ENCODE measurements at places on chromosomes 16 and 17. TPM values are rescaled to one million over a fixed set of nuclear protein-coding genes. Genes with fewer than 3 reads are reported as not detected.

- H3K4me3 ChIP-seq: no peak overlapping the region
- H3K36me3 ChIP-seq: peaks cover 21% of the 10 kb centered on the region
- H3K27ac ChIP-seq: no peak overlapping the region
- DNase-seq: no peak
- H3K27me3 ChIP-seq: no peaks in the 10 kb centered on the region
Observed at GRCh38 chr17:7515911-7516610, 31.9 kb downstream of the POLR2A start.

- peaks cover 5% of the 10 kb centered on the region for H3K4me1 ChIP-seq
- peak overlapping the region; percentile 45 for H3K27ac ChIP-seq
- no peaks in the 10 kb centered on the region for H3K27me3 ChIP-seq
- H3K36me3 ChIP-seq: no peaks in the 10 kb centered on the region
Observed at GRCh38 chr17:43608313-43608712, 53.4 kb downstream of the MEOX1 start.

DNA sequence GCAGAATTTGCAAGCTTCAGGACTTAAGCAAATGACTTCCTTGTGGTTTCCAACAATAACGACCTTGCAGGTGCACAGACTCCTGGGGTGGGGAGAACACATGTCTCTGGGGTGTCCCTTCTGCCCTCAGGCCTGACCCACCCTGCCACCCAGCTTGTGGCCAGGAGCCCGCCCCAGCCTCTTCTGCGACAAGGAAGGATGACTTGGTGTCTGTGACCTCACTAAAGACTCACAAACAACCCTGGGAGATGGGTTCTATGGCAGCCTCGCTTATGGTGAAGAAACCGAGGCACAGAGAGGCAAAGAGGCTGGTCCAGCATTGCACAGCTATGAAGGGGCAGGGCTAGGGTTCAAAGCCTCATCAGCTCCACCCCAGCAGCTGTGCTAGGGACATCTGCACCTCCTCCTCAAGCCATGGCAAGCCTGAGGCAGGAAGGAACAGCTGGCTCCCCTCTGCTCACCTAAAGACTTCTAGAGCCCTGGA lies 2.6 kb downstream of the ATP2A3 start:
- peak overlapping the region; percentile 86 for H3K4me3 ChIP-seq
- H3K27ac ChIP-seq: peak overlapping the region; percentile 72
- DNase-seq: peak; percentile 59
- H3K4me1 ChIP-seq: peaks cover 58% of the 10 kb centered on the region
- H3K36me3 ChIP-seq: peaks cover 3% of the 10 kb centered on the region
- H3K27me3 ChIP-seq: no peaks in the 10 kb centered on the region

DNA sequence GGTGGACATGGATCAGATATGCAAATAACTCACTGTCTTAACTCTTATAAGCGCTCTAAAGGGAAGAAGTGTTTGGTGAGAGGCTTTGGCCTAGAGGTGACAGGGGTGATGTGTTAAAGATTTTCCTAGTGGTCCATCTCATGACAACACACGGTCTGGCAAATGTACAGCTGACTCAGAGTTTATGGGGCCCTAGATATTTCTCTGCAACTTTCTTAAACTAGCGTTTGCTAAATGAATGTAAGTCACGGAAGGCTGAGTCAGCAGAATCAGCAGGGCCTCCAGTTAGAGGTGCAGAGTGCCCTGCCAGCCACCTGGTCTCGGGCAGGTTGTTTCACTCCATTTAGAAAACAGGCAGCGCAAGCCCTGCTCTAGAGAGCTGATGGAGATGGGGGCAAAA lies 40.1 kb downstream of the CLEC16A start:
- H3K36me3 ChIP-seq: peaks cover 43% of the 10 kb centered on the region
- H3K27me3 ChIP-seq: no peaks in the 10 kb centered on the region
- DNase-seq: peak; percentile 50
- H3K4me1 ChIP-seq: peaks cover 71% of the 10 kb centered on the region
- peak overlapping the region; percentile 67 for H3K27ac ChIP-seq
- no peak overlapping the region for H3K4me3 ChIP-seq

- no peak overlapping the region for H3K4me3 ChIP-seq
- H3K27me3 ChIP-seq: no peaks in the 10 kb centered on the region
- no peak overlapping the region for H3K27ac ChIP-seq
- no peaks in the 10 kb centered on the region for H3K36me3 ChIP-seq
- no peak for DNase-seq
- H3K4me1 ChIP-seq: no peaks in the 10 kb centered on the region
Observed at GRCh38 chr16:57923841-57924240, 47.1 kb downstream of the CNGB1 start.

GRCh38 chr17:30222721-30223175 lies 12.7 kb downstream of the SLC6A4 start:
- no peaks in the 10 kb centered on the region for H3K27me3 ChIP-seq
- no peak for DNase-seq
- no peak overlapping the region for H3K4me3 ChIP-seq
- H3K36me3 ChIP-seq: no peaks in the 10 kb centered on the region
- H3K27ac ChIP-seq: no peak overlapping the region
- H3K4me1 ChIP-seq: no peaks in the 10 kb centered on the region

- no peak overlapping the region for H3K4me3 ChIP-seq
- peaks cover 14% of the 10 kb centered on the region for H3K27me3 ChIP-seq
- no peak for DNase-seq
- no peaks in the 10 kb centered on the region for H3K4me1 ChIP-seq
Observed at GRCh38 chr16:1088295-1089170, 7.5 kb downstream of the C1QTNF8 start.

GRCh38 chr17:71975331-71975801 lies 145.5 kb upstream of the SOX9 start:
- H3K27ac ChIP-seq: no peak overlapping the region
- H3K27me3 ChIP-seq: peaks cover 2% of the 10 kb centered on the region
- no peaks in the 10 kb centered on the region for H3K4me1 ChIP-seq
- DNase-seq: no peak
- no peak overlapping the region for H3K4me3 ChIP-seq

GRCh38 chr16:70152578-70153302 lies 20.8 kb upstream of the CLEC18C start:
- H3K4me1 ChIP-seq: no peaks in the 10 kb centered on the region
- H3K36me3 ChIP-seq: peaks cover 47% of the 10 kb centered on the region
- H3K4me3 ChIP-seq: no peak overlapping the region
- H3K27ac ChIP-seq: no peak overlapping the region
- DNase-seq: no peak

DNA sequence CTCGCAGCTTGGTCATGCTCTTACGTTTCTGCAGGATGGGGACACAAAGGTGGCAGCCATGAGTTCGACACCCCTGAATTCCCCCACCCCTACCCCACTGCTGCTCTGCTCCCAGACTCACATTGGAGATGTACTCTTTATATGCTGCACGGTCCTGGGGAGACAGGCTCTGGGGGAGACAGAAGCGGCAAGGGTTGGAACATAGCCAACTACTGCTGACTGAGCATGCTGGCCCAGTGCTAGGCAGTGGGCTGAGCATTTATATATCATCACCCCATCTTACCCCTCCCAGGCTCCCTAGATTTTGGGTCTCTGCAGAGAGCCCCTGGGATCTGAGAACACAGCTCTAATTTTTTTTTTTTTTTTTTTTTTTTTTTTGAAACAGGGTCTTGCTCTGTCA lies 8.1 kb upstream of the ATXN7L3 start:
- H3K4me3 ChIP-seq: no peak overlapping the region
- H3K27ac ChIP-seq: peak overlapping the region; percentile 38
- H3K36me3 ChIP-seq: peaks cover 33% of the 10 kb centered on the region
- H3K27me3 ChIP-seq: no peaks in the 10 kb centered on the region
- H3K4me1 ChIP-seq: peaks cover 55% of the 10 kb centered on the region

- no peak for DNase-seq
- H3K27ac ChIP-seq: no peak overlapping the region
- H3K36me3 ChIP-seq: peaks cover 37% of the 10 kb centered on the region
- peaks cover 14% of the 10 kb centered on the region for H3K4me1 ChIP-seq
Observed at GRCh38 chr16:89811321-89811720, 5.1 kb downstream of the FANCA start.

GRCh38 chr17:42049834-42050392 lies 488 bp downstream of the C17orf113 start:
- H3K36me3 ChIP-seq: no peaks in the 10 kb centered on the region
- DNase-seq: no peak
- H3K27me3 ChIP-seq: peaks cover 34% of the 10 kb centered on the region
- H3K4me1 ChIP-seq: peaks cover 6% of the 10 kb centered on the region

GRCh38 chr17:1142561-1142971 lies 37.2 kb downstream of the ABR start:
- no peak overlapping the region for H3K27ac ChIP-seq
- no peak overlapping the region for H3K4me3 ChIP-seq
- no peaks in the 10 kb centered on the region for H3K27me3 ChIP-seq
- H3K4me1 ChIP-seq: no peaks in the 10 kb centered on the region

GRCh38 chr17:17156107-17156506 lies 50.0 kb downstream of the PLD6 start:
- H3K36me3 ChIP-seq: peaks cover 30% of the 10 kb centered on the region
- H3K27me3 ChIP-seq: no peaks in the 10 kb centered on the region
- no peak overlapping the region for H3K4me3 ChIP-seq
- no peak for DNase-seq

DNA sequence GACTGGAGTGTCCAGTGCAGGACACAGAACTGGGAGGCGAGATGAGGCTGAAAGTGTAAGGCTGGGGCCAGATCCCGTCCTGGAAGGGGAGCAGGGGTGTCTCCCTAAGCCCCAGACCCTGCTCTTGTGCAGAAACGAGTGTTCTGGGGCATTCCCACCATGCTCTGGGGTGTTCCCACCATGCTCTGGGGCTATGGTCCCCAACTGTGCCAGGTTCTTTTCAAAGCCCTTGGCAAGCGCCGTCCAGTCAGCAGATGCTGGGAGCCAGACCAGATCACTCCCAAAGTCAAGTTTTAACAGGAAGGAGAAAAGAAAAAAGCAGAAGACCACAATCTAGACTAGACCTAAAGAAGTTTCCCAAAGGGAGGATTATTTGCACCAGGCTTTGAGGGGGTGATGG lies 2.5 kb downstream of the TAX1BP3 start:
- DNase-seq: no peak
- H3K27me3 ChIP-seq: no peaks in the 10 kb centered on the region

- H3K27ac ChIP-seq: no peak overlapping the region
- H3K27me3 ChIP-seq: peaks cover 9% of the 10 kb centered on the region
- DNase-seq: no peak
- no peaks in the 10 kb centered on the region for H3K36me3 ChIP-seq
Observed at GRCh38 chr16:85457366-85457765, 155.8 kb upstream of the GSE1 start.

- DNase-seq: no peak
- no peak overlapping the region for H3K27ac ChIP-seq
- H3K36me3 ChIP-seq: no peaks in the 10 kb centered on the region
- no peaks in the 10 kb centered on the region for H3K4me1 ChIP-seq
Observed at GRCh38 chr16:65663774-65664173, 541.9 kb upstream of the CDH11 start.

- H3K36me3 ChIP-seq: no peaks in the 10 kb centered on the region
- H3K27me3 ChIP-seq: peaks cover 46% of the 10 kb centered on the region
- H3K4me3 ChIP-seq: peak overlapping the region; percentile 26
Observed at GRCh38 chr17:44970136-44970741, 2.1 kb upstream of the C1QL1 start.

GRCh38 chr16:26070302-26071100 lies 378.7 kb downstream of the HS3ST4 start:
- no peak for DNase-seq
- peaks cover 5% of the 10 kb centered on the region for H3K27me3 ChIP-seq
- no peak overlapping the region for H3K27ac ChIP-seq
- H3K4me3 ChIP-seq: no peak overlapping the region
- no peaks in the 10 kb centered on the region for H3K4me1 ChIP-seq

DNA sequence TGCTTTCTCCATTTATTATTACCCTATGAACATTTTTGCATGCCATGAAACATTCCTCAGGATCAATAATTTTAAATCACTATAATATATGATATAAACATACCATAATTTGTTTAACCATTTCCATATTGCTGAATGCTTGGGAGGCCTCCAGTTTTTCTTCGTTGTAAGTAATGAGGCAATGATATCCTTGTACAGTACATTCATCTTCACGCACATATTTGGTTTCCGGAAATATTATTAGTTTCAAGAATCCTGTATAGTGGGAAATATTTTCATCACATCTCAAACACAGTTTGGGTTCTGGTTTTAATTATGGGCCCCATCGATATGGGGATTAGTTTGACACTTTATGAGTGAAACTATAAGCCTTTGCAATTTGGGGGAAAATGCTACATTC lies 135.4 kb downstream of the HS3ST3B1 start:
- no peak overlapping the region for H3K27ac ChIP-seq
- no peak overlapping the region for H3K4me3 ChIP-seq
- no peaks in the 10 kb centered on the region for H3K27me3 ChIP-seq
- no peaks in the 10 kb centered on the region for H3K4me1 ChIP-seq

DNA sequence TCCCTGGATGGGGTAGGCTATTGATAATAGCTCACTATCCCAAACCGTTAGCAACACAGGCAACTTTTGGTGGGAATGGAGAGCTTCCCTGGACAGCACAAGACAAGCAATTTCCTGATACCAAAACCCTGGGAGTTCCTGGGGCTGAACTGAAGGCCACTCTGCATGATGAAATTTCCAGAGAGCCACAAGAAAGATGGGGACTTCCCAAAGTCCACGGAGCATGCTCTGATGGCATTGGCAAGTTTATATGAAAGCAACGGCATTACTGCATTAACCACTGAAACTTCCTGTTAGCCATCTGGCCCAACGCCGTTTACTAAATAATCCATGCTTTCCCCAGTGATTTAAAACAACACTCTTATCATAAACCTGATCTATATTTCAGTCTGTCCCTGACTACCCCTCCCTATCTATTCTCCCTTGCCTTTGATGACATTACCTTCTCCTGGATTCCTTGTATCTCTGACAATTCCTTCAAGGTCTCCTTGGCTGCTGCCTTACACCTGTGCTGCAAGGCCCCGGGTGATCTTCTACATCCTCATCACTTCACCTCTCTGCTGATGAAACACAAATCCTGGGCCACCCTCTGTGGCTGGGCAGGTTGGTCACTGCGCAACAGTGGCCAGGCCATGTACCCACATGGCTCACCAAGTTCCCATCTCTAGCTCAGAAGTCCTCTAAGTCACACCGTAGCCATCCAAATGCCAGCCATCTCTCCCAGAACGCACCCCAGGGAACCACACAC lies 108.5 kb upstream of the RCVRN start:
- no peaks in the 10 kb centered on the region for H3K27me3 ChIP-seq
- no peaks in the 10 kb centered on the region for H3K4me1 ChIP-seq
- no peak overlapping the region for H3K4me3 ChIP-seq
- H3K27ac ChIP-seq: no peak overlapping the region

PABPN1L gene
- not detected for total RNA-seq

UTS2R gene
- not detected for total RNA-seq

TMC5 gene
- not detected for total RNA-seq

TLCD1 gene
- total RNA-seq: 9.1 TPM

SLC13A2 gene
- not detected for total RNA-seq

KRTAP4-3 gene
- not detected for total RNA-seq

RUNDC3A gene
- not detected for total RNA-seq

CETP gene
- not detected for total RNA-seq

GLYR1 gene
- 73.3 TPM for total RNA-seq

MVD gene
- total RNA-seq: 111 TPM

DNAI2 gene
- total RNA-seq: 1.6 TPM

Measured in activated CD4-positive, alpha-beta memory T cell treated with anti-CD3 and anti-CD28 coated beads for 36 hours (primary cell).